HuH-7.5 (cell line): ENCODE measurements at places on chromosomes 3 and 15.

DNA sequence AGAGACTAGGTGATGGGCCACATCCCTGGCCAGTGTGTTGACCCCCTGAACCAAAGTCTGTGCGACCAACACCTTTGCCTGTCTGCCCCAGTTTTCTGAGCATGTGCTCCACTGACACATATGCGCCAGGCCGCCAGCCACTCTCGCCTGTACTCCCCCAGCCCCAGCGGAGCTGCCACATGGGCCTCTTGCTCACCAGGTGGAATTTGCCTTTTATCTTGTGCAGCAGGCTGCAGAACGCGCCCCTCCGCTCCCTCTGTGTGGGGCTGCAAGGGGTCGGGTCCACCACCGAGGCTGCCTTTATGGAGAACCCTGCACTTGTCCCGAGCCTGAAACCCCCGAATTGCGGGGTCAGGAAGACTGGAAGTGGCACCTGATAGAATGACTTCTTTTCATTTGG lies 405.7 kb upstream of the NPAP1 start:
- no peak for DNase-seq

DNA sequence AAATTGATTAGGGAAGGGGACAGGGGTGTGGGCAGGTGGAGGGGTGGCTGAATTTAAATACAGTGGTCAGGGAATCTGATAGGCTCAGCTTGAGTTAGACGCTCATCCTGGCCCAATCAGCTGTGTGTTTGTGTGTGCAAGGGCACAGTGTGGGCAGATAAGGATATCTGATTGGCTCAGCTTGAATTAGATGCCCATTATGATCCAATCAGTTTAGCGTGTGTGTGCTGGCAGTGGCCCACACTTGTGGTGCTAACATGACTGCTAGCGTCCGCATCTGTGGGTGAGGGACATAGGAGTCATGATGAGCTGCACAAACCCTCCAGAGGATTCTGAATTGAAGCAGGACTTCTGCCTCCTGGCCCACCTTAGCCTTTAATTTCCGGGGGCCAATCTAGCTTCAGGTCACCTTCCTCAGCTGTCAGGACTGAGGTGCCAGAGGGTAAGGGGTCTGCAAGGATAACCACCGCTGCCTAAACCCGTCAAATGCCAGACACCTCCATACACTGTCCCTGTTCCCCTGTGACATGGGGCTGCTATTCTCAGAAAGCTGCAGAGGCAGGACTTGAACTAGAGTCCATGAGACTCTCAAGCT lies 97.3 kb downstream of the CORO2B start:
- DNase-seq = no peak

GRCh38 chr3:126063358-126063965 lies 20.5 kb downstream of the SLC41A3 start:
- no peak for DNase-seq

DNA sequence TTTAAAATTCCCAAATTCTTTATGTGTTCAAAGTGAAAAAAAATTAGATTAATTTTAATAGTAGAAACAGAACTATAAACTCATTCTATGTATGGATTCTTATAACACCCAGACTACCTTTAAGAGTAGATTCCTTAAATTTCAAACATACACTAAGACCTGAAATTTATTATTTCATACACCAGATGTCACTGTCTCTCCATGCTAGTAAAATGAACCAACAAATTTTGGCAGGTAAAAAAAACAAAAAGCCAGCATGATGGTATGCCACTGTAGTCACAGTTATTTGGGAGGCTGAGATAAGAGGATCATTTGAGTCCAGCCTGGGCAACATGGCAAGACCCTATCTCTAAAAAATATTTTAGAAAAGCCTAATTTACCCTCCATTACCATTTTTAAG lies 461.3 kb upstream of the NAALADL2 start:
- DNase-seq = no peak

GRCh38 chr15:42395838-42396237 lies 36.5 kb downstream of the CAPN3 start:
- DNase-seq = no peak

- DNase-seq = no peak
Measured at GRCh38 chr15:52858782-52859176, 68.6 kb upstream of the ONECUT1 start.

GRCh38 chr3:141659821-141660613 lies 78.1 kb upstream of the RNF7 start:
- peak; percentile 55 for DNase-seq

GRCh38 chr3:40310705-40311104 lies 1.2 kb downstream of the EIF1B start:
- no peak for DNase-seq
